H1 (cell line): ENCODE measurements at places on chromosomes 7 and 10.

- no peak for DNase-seq
Measured at GRCh38 chr10:92517034-92517655, 56.7 kb downstream of the IDE start.

DNA sequence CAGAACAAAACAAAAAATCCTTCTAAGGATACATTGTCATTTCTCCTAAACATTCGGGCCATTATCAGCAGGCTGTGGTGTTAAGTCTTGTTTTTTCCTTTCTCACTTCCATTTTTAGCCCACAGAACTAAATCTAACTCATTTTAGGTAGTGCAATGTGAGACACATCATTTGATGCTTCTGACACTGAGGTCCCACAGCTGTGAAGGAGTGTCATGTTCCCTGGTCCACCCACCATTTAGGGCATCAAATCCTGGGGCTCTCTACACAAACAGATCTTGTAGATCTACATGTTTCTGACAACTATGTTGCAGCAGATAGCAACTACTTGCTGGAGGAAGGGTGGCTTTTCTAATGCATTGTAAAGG is 232.5 kb upstream of the IGFBP3 start:
- no peak for DNase-seq

DNA sequence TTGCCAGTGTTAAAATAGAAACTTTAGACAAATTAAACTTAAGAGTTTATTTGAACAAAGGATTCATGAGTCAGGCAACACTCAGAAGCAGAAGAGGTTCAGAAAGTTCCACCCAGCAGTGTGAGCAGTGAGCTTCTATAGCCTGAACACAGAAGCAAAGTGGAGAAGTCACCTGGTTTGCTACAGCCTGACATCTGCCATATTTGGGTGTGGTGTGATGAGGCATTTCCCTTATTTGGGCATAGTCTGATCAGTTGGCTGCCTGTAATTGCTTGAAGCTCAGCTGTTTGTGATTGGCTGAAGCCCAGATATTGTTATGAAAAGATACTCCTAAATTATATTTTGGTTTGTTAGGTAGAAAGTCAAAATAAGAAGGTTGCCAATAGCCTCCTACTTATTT is 39.1 kb downstream of the VWC2 start:
- DNase-seq, result no peak

DNA sequence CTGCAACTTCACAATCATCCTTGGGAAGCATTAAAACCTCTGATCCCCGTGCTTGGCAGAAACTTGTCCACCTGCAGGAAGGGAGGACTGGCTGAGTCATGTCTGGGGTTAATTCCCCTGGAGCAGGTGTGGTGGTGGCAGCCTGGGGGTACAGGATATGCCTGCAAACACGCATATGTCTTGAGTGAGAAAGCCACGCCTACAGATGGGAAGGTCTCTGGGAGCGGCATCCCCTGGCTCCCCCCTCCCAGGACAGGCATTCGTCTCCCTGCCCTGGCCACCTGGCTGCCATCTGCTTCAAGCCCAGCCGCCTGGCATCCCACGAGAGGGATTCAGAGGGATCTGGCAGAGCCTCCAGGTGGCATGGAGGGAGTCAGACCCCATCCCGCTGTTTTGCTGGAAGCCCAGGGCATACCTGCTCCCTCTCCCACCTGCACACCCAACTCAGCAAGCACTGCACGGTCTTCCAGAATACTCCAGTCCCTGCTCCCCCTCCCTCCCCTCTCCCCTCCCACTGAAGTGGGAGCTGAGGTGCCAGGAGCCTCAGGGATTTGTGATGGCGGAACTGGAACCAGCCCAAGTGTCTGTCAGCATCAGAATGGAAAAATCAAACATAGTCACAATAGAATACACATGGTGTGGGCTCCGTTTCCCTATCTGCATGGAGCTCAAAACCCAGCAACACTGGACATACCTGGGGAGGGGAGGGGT is 61.0 kb downstream of the CAMK2B start:
- no peak for DNase-seq

- no peak for DNase-seq
Measured at GRCh38 chr10:101892782-101893391, 49.3 kb upstream of the KCNIP2 start.

DNA sequence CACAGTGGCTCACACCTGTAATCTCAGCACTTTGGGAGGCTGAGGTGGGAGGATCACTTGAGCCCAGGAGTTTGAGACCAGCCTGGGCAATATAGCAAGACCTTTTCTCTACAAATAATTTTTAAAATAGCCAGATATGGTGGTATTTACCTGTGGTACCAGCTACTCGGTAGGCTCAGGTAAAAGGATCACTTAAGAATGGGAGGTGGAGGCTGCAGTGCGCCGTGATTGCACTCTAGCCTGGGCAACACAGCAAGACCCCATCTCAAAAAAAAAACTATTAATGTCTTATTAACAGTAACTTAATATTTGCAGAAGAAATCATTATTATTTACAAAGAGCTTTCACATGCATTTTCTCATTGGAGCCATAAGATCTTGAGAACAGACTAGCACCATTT is 103.6 kb downstream of the SGMS1 start:
- DNase-seq, result no peak

DNA sequence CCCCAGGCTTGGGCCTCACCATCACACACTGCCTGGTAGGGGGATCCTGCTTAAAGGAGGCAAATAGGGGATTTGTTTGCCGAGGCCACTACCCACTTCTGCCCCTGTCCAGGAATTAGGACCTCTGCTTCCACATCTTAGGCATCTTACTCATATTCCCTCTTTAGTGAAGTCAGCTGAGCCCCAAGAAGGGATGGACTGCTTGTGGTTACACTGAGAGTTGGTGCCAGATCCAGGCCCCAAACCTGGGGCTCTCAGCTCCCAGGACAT is 1.6 kb upstream of the GPRIN2 start:
- DNase-seq, result no peak

DNA sequence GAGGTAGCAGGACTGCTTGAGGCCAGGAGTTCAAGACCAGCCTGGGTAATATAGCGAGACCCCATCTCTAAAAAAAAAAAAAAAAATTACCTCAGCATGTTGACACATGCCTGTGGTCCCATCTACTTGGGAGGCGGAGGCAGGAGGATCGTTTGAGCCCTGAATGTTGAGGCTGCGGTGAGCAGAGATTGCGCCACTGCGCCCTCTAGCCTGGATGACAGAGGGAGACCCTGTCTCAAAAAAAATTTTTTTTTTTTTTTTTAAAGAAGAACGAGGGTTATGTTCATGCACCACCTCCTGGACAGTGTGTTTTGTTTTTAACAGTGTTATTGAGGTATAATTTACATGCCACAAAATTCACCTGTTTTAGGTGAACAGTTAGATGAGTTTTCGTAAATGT is 51.1 kb upstream of the SEPHS1 start:
- no peak for DNase-seq

DNA sequence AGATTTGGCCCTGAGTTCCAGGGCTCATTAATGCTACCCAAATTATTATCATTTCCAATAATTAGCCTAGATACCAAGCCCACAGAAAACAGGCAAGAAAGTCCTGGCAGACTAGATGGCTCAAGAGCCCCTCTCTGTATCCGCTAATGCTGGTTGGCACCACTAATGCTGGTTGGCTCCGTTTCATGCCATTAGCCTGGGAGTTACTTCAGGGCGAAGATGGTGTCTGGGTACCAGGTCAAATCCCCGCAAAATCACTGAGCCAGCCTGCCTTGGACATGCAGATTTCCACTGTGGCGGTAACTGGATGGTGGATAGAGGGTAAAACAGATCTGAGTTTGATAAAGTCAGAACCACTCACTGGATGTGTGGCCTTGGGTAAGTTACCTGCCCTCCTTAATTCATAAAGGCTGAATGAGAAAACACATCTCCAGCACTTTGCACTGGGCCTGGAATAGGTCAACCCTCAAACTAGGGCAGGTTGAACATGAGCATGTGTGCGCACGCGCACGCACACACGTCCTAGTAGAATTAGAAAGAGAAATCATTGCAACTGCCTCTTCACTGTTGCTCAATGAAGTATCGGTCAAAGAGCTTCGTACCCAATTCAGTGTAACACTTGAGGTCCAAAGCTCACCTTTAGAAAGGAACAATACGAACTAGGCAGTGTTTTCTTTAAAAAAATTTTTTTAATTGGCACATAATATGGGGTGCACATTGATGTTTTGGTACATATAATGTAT is 91.5 kb downstream of the PRPF18 start:
- DNase-seq, result no peak

- DNase-seq, result no peak
Measured at GRCh38 chr7:4006687-4007086, 675.4 kb upstream of the FOXK1 start.

- no peak for DNase-seq
Measured at GRCh38 chr10:76051007-76051936, 619.8 kb downstream of the LRMDA start.

DNA sequence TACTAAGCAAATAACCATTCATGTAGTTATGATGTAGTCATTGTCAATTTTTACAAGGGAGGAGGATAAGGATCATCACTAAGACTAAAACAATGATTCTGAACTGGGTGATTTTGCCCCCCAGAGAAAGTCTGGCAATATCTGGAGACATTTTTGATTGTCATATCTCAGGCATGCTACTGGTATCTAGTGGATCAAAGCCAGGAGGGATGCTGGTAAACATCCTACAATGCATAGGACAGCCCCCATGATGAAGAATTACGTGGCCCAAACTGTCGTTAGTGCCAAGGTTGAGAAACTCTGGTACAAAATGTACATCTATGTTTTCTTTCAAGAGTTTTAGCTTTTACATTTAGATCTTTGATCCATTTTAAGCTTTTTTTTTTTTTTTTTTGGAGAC is 57.3 kb downstream of the GBF1 start:
- no peak for DNase-seq

DNA sequence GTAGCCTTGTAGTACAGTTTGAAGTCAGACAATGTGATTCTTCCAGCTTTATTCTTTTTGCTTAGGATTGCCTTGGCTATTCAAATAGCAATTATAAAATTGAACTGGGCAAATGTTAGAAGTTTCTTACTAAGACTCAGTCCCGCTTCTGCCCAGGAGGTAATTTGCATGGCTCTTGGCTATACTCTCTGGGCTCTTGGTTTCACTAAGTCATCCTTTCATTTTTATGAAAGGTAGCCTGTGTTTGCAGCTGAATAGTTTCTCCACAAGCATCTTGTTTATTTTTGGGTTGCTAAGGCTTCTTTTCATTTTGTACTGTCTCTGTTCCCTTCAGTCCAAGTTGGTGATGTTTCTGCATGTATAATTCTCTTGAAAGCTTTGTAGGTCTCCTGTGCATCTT is 340.6 kb downstream of the SH2D4B start:
- DNase-seq, result no peak

DNA sequence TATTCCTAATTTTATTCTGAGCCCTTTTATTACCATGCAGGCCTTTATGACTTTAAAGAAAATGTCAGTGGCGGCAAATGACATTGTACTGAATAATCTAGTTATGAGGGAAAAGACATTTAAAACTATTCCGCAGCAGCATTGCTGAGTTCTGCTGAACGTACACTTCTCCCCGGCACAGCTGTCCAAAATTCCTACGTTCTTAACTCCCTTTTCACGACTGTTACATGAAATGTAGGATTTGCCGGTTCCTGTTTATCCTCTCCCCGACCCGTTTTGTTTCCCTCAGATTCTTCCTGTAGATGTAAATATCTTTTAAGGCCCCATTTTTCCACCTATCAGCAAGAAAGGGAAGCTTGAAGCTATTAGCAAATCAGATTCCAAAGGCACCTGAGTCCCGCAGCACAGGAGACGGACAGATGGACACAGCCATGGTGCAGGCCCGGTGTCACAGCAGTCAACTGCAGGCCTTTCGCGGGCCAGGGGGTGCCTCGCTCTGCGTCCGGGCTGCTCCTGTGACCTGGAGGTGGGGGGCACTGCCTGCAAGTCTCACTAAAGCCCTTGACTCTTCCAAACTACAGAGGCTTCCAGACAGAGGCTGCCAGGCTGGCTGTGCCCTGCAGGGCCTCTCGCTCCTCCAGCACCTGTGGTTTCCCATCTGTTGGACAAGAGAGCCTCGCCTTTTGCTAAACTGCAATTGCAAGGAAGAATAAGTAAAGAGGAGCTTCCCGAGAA is 485.0 kb upstream of the MGMT start:
- no peak for DNase-seq

DNA sequence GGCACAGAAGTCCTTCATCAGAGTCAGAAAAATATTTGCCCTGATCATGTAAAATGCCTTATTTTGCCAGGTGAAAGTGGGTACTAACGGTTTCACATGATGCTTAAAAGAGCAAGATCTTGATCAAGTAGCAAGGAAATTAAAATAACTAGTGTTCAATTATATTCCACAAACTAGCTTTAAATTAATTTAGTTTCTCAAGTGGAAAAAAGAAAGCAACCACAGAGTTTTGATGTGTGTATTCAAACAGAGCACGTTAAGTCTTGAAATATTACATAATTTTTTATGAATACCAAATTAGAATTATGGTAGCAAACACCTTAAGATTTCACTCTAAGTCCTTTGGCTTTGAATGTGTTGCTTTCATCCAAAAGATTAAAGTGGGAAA is 47.3 kb downstream of the PIP4K2A start:
- DNase-seq, result no peak

GRCh38 chr7:73977619-73978618 is 50.1 kb upstream of the ELN start:
- no peak for DNase-seq

DNA sequence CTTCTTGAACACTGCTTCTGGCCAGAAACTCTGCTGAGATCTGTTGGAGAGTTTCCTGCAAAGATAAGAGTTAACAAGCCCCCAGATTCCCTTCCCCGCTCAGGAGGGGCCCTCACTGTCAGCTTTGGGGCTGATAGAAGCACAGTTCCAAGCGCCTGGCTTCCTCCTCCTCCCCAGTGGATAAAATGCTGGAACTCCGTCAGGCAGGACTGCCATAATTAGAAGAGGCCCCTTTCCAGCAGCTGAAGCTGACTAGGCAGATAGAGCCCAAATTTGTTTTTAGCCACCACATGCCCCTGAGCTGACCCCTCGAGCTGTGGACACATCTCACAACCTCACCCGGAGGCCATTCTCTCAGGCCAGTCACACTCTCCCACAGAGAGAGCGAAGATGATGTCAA is 89.4 kb downstream of the TBXAS1 start:
- no peak for DNase-seq

DNA sequence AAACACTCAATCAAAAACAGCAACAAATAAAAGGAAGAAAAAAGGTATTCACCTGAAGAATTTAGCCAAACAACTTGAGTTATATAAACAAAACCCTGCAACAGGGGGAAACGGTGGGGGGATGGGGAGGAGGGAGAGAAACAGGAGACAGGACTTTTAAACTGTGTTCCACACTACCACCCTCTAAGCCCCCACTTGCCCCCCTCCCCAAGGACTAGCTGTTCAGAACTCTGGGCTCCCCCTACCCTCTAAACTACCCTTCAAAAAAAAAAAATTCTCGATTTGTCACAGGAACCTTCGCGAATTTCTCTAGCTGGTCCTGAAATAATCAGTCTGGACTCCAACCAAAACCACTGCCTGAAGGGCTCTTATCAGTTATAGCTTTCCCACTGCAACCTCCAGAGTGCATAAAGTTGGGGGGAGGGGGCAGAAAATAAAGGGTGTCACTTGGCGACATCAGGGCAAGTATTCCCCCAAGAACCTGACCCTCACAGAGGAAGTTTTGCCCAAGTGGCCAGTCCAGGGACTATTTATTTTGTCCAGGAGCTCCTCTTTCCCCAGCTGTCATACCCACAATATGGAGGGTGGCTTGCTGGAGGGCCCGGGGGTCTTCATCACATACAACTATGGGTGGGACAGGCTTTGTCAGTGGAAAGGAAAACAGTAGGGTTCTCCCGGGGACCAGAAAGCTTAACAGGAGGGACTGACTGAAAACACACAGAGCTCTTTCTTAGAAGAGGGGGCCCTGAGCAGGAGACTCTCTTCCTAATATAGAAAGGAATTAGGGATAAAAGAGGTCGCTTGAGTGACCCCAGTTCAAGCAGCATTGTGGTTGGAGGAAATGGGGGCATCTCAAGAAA is 1.3 kb downstream of the UBE2H start:
- DNase-seq, result no peak

- no peak for DNase-seq
Measured at GRCh38 chr10:115895166-115895565, 377.8 kb downstream of the GFRA1 start.
